ENCODE measurements at places on chromosomes 11 and 22.

DNA sequence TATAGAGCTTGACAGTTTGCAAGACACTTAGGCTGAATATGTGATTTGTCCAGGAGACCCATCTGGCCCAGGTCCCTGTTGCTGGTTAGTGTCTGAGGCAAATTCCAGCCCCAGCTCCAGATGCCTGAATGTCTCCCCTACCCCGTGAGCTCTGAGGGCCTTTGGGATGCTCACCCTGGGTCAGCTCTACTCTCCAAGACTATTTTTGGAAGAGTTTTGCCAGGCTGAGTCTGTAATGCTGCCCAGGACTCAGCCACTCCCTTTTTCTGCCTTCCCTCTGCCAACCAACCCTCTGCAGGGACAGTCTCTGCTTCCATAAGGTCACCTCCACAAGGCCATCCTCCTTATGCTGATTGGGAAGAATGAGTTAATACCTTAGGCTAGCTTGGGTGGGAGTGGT, 66.3 kb downstream of the CABIN1 start:
- DNase-seq: no peak

- no peak for DNase-seq
Observed at GRCh38 chr22:36358533-36359469, 29.0 kb downstream of the MYH9 start.

DNA sequence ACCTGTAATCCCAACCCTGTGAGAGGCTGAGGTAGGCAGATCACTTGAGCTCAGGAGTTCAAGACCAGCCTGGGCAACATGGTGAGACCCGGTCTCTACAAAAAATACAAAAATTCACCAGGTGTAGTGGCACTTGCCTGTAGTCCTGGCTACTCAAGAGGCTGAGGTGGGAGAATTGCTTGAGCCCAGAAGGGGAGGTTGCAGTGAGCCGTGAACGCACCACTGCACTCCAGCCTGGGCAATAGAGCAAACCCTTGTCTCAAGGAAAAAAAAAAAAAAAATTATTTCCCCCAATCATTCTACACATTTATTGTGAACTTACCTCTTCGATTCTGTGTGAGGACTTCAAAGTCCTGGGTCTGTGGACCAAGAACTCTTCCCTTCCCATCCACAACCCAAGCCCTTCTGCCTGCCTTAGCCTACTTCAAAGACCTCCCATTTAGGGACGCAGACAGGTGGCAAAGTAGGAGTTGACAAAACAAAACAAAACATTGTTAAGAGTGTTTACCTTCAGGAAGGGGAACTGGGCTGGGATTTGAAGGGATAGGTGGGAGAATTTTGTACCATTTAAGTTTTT, 3.8 kb upstream of the WEE1 start:
- no peak for DNase-seq

DNA sequence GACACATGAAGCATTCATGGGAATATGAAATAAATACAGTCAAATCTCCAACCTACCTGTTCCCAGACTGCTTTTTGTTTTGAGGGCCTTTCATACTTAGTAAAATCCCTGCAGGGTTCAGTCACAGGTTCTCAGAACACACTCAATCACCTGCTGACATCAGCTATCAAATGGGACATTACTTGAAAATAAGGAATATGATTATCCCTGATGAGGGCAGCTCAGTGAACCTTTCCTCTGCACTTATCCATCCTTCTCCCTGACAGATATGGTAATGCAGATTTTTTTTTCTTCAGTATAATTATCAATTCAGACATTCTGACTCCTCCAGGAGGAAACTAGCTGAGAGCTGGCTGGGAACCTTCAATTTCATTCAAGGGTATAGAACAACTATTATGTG, 1127.4 kb upstream of the CCDC90B start:
- DNase-seq: no peak

DNA sequence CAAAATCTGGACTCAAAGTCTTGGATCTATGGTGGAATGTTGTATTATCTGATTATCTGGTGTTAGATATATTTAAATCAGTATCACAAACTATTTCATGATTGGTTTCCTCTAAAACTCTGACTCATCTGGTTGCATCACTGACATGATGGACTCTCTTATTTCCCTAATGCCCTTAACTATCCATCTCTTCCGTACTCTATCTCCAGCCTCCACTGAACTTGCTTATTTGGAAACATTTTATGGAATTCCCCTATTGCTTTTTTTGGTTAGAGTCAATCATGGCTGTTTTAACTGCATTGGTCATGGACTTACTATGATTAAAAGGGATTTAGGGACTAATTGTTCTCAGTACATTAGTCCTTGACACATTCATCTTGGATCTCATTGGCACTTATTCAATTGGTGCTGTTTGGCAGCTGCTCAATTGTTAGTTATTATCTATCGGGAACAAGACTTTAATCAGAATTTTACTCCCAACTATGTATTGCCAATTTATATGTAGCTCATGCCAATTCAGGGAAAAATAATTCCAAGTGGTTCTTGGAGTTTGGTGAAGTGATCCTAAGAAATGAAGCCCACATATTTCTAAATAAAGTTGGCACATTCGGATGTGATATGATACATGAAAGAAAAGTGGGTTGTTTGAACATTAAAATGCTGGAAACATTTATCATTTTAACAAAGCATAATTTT, 942.0 kb upstream of the CCDC90B start:
- DNase-seq: no peak

GRCh38 chr11:28242596-28242995, 134.4 kb downstream of the METTL15 start:
- no peak for DNase-seq

DNA sequence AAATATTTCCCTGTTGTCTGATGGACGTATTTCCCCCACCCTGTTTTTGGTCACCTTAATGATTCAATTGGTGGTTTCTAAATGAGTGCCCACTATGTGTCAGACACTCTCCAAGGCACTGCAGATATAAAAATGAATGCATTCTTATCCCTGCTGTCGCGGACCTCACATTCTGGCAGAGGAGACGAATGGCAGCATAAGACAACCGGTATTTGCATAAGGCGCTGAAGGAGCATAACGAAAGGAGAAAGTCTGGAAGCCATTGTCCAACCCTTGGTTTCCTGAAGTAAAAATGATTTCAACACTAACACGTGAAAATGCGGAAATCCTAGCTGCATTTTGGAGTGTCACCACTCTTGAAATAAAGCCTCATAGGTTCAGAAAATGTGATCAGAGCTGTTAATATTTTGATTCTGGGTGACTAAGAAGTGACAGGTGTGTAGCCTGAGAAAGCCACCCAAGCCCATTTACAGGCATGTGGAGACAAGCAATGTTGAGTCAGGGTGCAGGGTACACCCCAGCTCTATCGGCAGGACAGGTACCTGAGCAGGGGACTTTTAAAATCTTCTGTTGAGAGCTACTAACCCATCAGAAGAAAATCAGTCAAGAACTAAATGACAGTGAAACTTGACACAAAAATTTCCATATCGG, 10.1 kb upstream of the GAB2 start:
- no peak for DNase-seq
